ENCODE measurements at places on chromosomes 2 and 18.
A peak's percentile ranks its signal among the peaks of the same experiment; 100 is the strongest.

GRCh38 chr2:230124235-230124634 is 55.5 kb upstream of the SLC16A14 start:
- no peak for DNase-seq

DNA sequence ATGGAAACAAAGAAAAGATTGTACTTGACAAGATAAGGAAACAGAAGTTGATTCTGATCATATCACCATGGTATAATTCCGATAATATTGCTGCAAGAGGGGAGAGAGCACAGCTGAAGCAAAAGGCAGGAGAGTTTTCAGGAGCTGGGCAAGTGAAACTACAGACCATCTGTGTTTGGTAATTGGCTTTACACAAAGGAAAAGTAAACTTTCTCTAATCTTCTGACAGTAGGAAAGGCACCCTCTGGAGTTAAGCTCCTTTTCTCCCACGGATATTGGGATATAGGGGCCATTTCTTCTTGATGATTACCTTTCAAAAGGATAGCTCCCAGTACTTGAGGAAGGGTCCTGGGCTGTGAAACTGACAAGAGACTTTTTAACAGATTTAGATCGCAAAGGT is 29.9 kb upstream of the REG3A start:
- DNase-seq, result no peak

DNA sequence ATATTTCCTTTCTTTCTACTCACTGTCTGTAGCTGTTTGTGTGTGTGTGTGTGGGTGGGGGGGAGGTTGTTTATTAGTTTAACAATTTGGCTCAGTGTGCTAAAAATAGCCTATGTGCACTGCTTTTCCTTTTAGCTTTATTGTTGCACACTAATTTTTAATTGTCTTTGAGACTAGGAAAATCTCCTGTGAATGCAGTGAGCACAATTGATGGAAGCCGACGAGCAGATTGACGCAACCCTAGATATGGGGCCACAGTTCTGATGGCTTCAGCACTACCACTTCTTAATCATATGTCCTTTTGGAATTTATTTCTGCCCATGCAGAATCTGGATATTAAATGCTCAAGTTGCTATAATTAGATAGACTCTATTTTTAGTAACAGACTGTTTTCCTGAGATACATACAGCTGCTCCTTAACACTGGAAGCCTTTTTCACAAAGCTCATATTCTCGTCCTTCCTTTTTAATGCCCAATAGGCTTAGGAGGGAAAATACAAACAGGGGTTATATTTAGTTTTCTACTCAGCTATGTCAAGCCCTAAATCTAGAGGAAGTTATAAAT is 109.1 kb downstream of the IRS1 start:
- DNase-seq, result no peak

GRCh38 chr18:29041976-29042375 is 865.0 kb upstream of the CDH2 start:
- DNase-seq, result no peak

- no peak for DNase-seq
Measured at GRCh38 chr2:240739797-240740196, 48.1 kb downstream of the AQP12A start.

DNA sequence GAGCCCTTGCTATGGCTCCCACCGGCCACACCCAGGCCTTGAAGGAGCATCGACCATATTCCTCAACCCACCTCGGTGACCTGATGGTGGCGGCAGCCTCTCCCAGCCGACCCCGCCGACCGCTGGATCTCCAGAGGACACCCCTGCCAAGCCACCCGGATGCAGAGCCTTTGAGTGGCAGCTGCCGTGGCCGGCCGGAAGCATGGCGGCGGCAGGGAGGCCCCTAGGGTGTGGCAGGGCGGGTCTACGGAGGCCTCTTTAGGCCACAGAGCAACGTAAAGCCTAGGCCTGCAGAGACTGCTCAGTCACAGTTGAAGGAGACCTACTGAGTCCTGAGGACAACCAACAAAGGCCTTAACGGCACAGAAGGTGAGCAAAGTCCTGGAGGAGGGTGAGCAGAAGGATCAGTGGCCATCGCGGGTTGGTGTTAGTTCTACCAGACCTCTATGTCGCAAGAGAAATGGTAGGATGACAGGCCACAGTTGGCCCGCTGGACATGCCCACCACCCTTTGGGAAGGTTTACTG is 50.4 kb upstream of the TMEM247 start:
- no peak for DNase-seq

- no peak for DNase-seq
Measured at GRCh38 chr2:46654801-46655200, 175.4 kb downstream of the TMEM247 start.

- DNase-seq, result no peak
Measured at GRCh38 chr2:227029426-227030105, 134.4 kb downstream of the COL4A4 start.

GRCh38 chr2:12057436-12058166 is 311.2 kb downstream of the LPIN1 start:
- peak; percentile 38 for DNase-seq

GRCh38 chr2:36387258-36387916 is 31.8 kb downstream of the CRIM1 start:
- no peak for DNase-seq

GRCh38 chr2:42214669-42215068 is 45.5 kb downstream of the EML4 start:
- DNase-seq, result no peak

DNA sequence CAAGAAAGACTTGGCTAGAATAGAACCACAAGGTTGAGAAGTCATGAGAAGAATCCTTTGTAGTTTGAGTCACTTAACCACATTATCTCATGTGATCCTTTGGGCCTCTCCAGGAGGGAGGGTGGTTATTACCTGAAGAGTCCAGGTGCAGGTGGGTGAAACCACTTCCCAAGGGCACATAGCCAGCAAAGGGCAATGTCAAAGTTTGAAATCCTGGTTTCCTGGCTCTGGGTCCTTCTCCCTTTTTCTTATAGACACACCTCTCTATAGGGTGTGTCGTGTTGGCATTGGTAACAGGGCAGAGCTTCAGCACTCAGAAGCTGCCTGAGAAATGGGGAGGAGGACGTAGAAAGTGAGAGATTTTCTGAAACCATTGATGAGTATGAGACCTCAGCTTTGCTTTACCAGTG is 137.9 kb downstream of the MGAT5 start:
- DNase-seq, result no peak

GRCh38 chr2:223781560-223781959 is 55.8 kb downstream of the AP1S3 start:
- DNase-seq, result no peak

DNA sequence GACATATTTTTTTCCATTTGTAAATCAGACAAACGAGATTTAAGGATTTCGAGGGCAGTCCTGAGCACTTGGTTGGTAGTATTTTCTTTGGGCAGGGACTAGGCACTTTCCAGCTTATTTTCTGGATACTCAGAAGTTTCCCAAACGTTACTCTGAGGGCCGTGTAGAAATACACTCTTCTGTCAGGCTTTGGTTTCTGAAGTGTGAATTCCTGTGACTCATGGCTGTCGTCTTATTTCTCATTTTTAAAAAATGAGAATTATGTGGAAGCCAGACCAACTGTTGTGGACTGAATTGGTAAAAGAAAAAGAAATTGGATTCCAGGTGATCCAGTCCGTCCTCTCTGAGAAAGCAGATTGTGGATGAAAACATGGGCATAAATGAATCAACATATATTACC is 658.6 kb upstream of the FANCL start:
- DNase-seq, result no peak

DNA sequence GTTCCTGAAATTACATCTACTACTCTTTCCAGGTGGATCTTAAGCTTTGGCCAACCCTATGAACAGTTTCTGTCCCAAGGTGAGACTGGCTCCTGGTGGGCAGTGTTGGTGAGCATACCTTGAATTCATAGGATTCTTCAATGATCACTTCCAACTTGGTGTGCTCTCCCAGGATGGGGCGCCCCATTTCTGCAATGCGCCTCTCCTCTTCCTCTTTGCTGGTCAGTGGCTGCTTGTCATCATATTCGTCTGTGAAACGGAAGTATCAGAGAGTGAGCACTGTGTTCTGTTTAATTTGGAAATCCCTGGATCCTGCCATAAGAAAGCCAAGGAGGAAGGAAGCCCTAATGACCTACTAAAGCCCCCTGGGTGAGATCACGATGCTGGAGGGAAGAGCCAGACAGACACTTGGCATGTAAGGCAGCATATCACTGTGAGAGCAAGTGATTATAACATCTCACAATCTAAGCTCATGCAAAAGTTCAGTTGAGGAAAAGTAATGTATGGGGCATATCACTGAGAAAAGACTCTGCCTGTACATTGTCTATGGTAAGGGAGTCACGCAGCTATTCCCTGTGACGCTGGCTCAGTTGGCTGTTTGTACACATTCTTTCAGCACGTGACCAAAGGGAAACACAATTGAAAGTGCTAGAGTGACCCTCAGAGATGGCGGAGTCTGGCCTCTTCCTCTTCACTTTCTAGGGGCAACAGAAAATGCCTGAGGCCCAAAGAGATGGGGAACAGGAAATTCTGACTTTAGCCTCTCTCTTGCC is 287.0 kb downstream of the SLC8A1 start:
- no peak for DNase-seq

GRCh38 chr2:48589170-48589767 is 28.4 kb upstream of the GTF2A1L start:
- no peak for DNase-seq

DNA sequence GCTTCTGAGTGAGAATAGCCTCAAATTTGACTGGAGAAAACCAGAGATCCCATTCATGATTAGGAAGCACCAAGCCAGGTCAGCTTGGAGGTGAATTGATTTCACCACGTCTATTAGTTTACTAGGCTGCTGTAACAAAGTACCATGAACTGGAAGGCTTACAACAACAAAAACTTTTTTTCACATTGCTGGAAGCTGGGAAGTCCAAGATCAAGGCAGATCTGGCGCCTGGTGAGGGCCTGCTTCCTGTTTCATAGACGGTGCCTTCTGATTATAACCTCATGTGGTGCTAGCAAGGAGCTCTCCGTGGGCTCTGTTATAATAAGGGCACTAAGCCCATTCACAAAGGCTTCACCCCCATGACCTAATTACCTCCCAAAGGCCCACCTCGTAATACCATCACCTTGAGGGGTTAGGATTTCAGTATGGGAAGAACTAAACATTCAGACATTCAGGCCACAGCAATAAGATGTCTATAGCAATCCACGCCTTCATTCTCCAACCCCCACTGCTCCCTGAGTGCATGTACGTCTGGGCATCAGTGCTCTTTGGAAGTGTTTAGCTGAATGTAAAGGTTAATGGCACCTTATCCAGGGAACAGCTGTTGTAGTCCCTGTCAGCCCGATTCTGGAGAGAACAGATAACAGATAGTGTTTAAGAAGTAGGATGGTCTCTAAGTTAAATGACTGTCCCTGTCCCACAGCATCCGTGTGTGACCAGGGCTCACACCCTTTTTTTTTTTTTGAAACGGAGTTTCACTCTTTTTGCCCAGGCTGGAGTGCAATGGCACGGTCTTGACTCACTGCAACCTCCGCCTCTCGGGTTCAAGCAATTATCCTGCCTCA is 89.2 kb downstream of the SOCS6 start:
- no peak for DNase-seq

GRCh38 chr18:8771930-8772329 is 66.6 kb downstream of the MTCL1 start:
- DNase-seq, result no peak

GRCh38 chr2:144730711-144731110 is 210.8 kb upstream of the ZEB2 start:
- no peak for DNase-seq

DNA sequence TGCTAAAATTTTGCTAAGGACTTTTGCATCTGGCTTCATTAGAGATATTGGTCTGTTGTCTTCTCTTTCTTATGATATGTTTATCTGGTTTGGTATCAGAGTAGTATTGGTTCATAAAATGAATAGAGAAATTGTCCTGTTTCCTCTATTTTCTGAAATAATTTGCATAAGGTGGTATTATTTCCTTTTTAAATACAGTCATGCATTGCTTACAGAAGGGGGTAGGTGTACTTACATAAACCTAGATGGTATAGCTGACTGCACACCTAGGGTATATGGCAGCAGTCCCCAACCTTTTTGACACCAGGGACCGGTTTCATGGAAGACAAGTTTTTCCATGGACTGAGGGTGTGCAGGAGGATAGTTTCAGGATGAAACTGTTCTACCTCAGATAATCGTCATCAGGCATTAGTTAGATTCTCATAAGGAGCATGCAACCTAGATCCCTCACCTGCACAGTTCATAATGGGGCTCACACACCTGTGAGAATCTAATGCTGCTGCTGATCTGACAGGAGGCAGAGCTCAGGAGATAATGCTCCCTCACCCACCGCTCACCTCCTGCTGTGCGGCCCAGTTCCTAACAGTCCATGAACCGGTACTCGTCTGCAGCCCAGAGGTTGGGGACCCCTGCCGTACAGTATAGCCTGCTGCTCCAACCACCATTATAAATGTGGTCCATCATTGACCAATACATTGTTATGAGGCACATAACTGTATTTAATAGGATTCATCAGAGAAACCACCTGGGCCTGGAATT is 189.2 kb downstream of the FAM210A start:
- DNase-seq, result no peak

DNA sequence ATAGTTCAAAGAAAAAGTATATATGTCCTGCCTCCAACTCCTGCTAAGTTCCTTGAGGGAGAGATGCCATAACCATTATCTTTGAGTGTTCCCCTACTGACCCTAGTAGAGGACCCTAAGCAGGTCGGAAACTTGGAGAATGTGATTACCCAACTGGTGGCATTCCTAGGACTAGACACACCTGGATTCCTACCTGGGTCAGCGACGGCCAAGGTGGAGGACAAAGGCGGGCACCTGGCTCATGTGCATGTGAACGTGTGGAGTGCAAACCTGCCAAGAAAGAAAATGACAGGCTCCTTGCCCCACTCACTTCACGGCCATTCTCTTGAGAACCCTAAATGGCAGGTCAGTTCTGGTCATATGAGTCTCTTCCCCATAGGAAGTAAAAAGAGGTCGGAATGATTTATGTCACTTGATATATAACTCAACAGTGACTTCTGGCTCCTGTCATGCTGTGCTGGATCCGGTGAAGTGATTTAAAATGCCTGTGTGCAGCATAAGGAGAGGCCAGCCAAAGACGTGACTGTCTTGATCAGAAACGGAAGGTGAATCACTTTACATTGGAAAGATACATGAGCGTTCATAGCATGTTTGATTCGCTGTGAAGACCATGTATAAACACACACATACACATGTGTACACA is 371.6 kb downstream of the EIPR1 start:
- DNase-seq, result no peak

GRCh38 chr2:215403441-215404347 is 32.2 kb downstream of the FN1 start:
- DNase-seq, result no peak

DNA sequence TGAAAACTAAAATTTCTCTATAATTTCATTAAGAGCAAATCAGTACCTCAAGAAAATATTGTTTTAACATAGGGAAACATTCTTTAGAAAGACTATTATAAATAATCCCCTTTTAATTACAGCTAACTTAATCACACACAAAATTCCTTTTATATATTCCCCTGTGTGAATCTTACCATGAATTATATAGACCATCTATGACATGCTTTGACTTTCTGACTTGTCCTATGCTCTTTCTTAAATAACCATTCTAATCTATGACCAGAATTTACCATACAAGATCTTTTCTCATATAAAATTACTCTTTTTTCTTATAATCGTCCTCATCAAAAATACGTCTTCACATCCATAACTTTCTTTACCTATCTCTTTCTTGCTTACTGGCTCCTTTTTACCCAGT is 824.2 kb upstream of the FAM98A start:
- no peak for DNase-seq

Data from stimulated activated CD8-positive, alpha-beta memory T cell treated with anti-CD3 and anti-CD28 coated beads, Interleukin-7, amount 100 ng/mL, for 1 hour (primary cell).